Neural crest cell (in vitro differentiated cells): ENCODE measurements at places on chromosomes 12 and 14. TPM values are rescaled to one million over a fixed set of nuclear protein-coding genes. Genes with fewer than 3 reads are reported as not detected.
A peak's percentile ranks its signal among the peaks of the same experiment; 100 is the strongest.

- H3K4me1 ChIP-seq, result peaks cover 4% of the 10 kb centered on the region
- no peaks in the 10 kb centered on the region for H3K36me3 ChIP-seq
- DNase-seq, result no peak
- H3K27me3 ChIP-seq, result peaks cover 70% of the 10 kb centered on the region
- H3K4me3 ChIP-seq, result no peak overlapping the region
Measured at GRCh38 chr12:132217371-132217770, 73.1 kb downstream of the NOC4L start.

GRCh38 chr12:25186038-25186787, 8.7 kb downstream of the DNAI7 start:
- DNase-seq, result no peak
- H3K4me1 ChIP-seq, result no peaks in the 10 kb centered on the region
- no peaks in the 10 kb centered on the region for H3K36me3 ChIP-seq
- peaks cover 6% of the 10 kb centered on the region for H3K27me3 ChIP-seq

GRCh38 chr12:104720339-104721038, 237.6 kb downstream of the SLC41A2 start:
- H3K36me3 ChIP-seq, result no peaks in the 10 kb centered on the region
- H3K4me1 ChIP-seq, result peaks cover 50% of the 10 kb centered on the region
- DNase-seq, result no peak
- peak overlapping the region; percentile 8 for H3K27ac ChIP-seq
- no peaks in the 10 kb centered on the region for H3K27me3 ChIP-seq

DNA sequence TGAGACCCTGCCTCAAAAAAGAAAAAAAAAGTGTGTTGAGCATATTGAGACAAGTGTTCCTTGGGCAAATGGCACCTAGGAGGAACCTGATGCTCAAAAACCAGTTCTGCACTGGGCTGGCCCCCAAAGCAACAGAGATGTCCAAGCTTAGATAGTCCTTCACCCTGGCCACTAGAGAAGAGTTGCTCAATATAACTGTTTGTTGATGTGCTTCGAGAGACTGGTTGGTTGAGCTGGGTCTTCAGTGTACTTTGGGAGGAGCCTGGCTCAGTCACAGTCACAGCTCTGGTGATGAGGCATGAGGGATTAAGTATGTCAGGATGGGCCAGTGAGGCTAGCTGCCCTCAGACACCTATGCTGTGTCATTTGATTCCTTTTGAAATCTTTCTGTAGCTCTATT, 38.0 kb downstream of the SLC2A14 start:
- DNase-seq, result no peak
- H3K4me3 ChIP-seq, result no peak overlapping the region
- no peak overlapping the region for H3K27ac ChIP-seq
- no peaks in the 10 kb centered on the region for H3K27me3 ChIP-seq

GRCh38 chr14:61408498-61408897, 87.1 kb downstream of the PRKCH start:
- no peak overlapping the region for H3K4me3 ChIP-seq
- H3K27me3 ChIP-seq, result no peaks in the 10 kb centered on the region
- H3K4me1 ChIP-seq, result peaks cover 6% of the 10 kb centered on the region
- no peak for DNase-seq
- no peak overlapping the region for H3K27ac ChIP-seq

DNA sequence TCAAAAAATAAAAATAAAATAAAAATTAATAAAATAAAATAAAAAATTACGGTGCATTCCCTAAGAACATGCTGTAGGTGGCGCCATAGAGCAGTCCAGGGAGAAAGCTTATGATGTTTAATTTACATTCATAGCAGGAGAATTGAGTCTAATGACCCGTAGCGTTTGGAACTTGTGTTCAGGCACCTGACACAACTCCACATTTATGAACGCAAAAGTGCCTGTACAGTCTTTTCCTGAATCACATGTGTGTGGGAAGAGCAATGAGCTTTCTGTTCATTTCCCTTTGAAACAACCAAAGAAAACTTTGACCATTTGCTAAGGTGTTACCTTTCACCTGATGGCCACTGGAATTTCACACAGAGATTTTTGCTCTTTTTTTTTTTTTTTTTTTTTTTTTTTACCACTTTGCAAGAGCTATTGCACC, 60.6 kb upstream of the KCNA1 start:
- H3K4me1 ChIP-seq, result no peaks in the 10 kb centered on the region
- no peaks in the 10 kb centered on the region for H3K27me3 ChIP-seq
- peak; percentile 8 for DNase-seq
- H3K36me3 ChIP-seq, result peaks cover 2% of the 10 kb centered on the region
- no peak overlapping the region for H3K4me3 ChIP-seq
- H3K27ac ChIP-seq, result no peak overlapping the region

GRCh38 chr12:118361092-118361404, 11.7 kb downstream of the TAOK3 start:
- peaks cover 18% of the 10 kb centered on the region for H3K4me1 ChIP-seq
- H3K27me3 ChIP-seq, result no peaks in the 10 kb centered on the region
- no peak overlapping the region for H3K4me3 ChIP-seq
- no peaks in the 10 kb centered on the region for H3K36me3 ChIP-seq
- no peak overlapping the region for H3K27ac ChIP-seq

DNA sequence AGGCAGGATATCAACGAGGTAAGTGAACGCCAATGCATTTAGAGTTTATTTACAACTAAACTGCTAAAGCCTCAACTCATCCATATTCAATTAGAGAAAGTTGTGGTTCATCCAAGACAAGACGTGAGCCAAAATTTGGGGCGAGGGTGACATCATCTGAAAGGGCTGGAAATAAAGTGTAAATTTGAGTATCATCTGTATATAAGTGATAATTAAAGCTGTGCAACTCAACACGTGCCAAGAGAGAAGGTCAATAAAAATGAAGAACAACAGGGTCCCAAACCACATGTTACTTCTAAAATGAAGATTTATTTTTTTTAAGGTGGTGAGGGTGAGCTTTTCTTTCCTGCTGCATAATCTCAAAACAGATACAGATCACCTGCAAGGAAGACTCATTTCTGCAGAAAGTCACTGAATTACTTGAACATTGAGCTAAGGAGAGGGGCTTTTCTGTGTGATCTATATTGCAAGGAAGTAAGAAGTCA, 203.6 kb downstream of the EFCAB11 start:
- H3K4me1 ChIP-seq, result peaks cover 17% of the 10 kb centered on the region
- DNase-seq, result no peak
- no peaks in the 10 kb centered on the region for H3K27me3 ChIP-seq
- peaks cover 4% of the 10 kb centered on the region for H3K36me3 ChIP-seq
- no peak overlapping the region for H3K4me3 ChIP-seq
- no peak overlapping the region for H3K27ac ChIP-seq

DNA sequence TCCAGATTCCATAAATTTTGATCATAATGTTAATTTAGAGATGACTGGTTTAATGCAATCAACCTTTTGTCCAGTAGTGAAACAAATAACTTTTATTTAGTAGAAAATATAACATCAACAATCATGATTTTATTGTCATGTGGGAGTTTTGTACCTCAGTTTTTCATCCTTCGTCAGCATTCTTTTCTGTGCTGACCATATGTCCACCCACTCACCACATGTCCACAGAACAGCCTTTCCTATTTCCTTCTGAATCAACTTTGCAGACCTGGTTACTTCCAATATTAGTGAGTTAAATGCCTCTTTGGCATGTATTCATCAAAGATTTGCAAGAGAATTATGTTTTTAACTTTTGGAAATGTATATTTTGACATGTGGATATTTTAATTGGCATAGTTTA, 36.8 kb upstream of the CNTN1 start:
- H3K36me3 ChIP-seq, result no peaks in the 10 kb centered on the region
- no peak overlapping the region for H3K4me3 ChIP-seq
- no peaks in the 10 kb centered on the region for H3K27me3 ChIP-seq
- DNase-seq, result no peak

DNA sequence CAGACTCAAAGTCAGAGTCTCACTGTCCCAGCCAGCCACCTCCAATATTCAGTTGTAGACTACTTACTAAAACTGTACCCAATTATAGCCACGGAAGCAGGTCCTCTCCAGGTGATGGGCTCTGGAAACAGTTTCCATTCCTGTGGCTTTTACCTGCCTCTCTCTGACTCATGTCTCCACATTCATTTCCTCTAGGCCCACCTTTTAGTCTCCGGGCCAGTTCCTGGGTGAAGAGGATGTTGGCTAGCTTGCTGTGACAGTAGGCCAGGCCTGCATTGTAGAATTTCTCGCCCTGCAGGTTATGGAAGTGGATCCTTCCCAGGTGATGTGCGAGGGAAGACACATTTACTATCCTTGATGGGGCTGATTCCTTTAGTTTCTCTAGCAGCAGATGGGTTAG, 5.6 kb downstream of the RDH11 start:
- no peak overlapping the region for H3K27ac ChIP-seq
- no peak for DNase-seq
- H3K4me1 ChIP-seq, result peaks cover 26% of the 10 kb centered on the region
- H3K4me3 ChIP-seq, result no peak overlapping the region
- H3K36me3 ChIP-seq, result peaks cover 32% of the 10 kb centered on the region
- H3K27me3 ChIP-seq, result no peaks in the 10 kb centered on the region

DNA sequence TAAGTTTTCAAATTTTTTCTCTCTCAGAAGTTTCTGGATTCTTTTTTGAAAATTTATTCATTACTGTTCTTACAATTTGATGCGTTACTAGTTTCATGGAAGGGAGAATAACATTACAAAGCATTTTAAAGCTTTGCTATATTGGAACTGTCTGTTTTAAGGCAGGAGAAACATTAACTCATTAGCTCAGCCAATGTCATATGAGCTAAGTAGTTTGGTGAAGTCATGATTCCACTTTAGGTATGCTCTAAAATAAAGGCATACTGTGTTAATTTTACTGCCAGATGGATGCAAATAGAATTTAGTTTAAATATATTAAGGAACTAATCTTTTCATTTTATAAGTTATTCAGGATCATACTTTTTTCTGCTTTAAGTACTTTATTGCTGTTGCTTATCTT, 46.0 kb downstream of the ARID2 start:
- no peak overlapping the region for H3K4me3 ChIP-seq
- no peaks in the 10 kb centered on the region for H3K27me3 ChIP-seq
- peaks cover 12% of the 10 kb centered on the region for H3K4me1 ChIP-seq
- DNase-seq, result no peak
- H3K27ac ChIP-seq, result no peak overlapping the region
- H3K36me3 ChIP-seq, result peaks cover 2% of the 10 kb centered on the region

GRCh38 chr12:45502481-45503128, 226.9 kb upstream of the ARID2 start:
- no peaks in the 10 kb centered on the region for H3K4me1 ChIP-seq
- no peak for DNase-seq
- H3K27ac ChIP-seq, result no peak overlapping the region
- H3K36me3 ChIP-seq, result no peaks in the 10 kb centered on the region
- no peaks in the 10 kb centered on the region for H3K27me3 ChIP-seq
- no peak overlapping the region for H3K4me3 ChIP-seq

DNA sequence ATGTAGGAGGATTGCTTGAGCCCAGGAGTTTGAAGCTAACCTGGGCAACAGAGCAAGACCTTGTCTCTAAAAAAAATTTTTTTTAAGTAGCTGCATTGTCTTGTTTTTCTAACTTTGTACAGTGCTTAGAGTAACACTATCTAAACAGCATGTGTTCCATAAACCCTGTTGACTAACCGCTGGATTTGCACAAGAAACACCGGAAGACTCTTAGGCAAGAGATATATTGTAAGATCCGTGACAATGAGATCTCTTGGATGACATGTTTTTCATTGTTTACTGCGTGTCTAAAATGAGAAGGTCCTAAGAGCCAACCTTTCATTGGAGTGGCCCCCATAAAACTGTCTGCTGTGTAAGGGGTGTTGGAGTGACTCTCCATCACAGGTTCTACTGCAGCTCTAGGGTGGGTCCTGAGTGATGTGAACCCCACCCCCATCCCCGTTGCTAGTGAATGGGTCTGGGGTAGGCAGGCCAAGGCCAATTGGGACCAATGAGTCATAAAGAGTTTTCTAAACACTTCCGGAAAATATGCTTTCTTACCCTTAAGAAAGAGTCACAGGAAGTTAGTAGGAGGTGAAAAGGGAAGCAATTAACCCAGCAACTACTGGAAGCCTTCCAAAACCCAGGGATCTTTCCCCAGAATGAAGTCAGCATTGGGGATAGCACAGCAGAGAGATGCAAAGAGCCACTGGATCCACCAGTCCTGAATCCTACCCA, 24.3 kb upstream of the PCNX1 start:
- DNase-seq, result no peak
- H3K4me1 ChIP-seq, result peaks cover 11% of the 10 kb centered on the region
- H3K36me3 ChIP-seq, result no peaks in the 10 kb centered on the region
- H3K27ac ChIP-seq, result no peak overlapping the region
- H3K4me3 ChIP-seq, result no peak overlapping the region

- no peak for DNase-seq
- no peak overlapping the region for H3K27ac ChIP-seq
- no peaks in the 10 kb centered on the region for H3K27me3 ChIP-seq
- no peak overlapping the region for H3K4me3 ChIP-seq
- H3K36me3 ChIP-seq, result no peaks in the 10 kb centered on the region
Measured at GRCh38 chr14:103445806-103446205, 60.6 kb downstream of the MARK3 start.

- H3K27ac ChIP-seq, result no peak overlapping the region
- H3K4me3 ChIP-seq, result peak overlapping the region; percentile 93
- no peaks in the 10 kb centered on the region for H3K36me3 ChIP-seq
Measured at GRCh38 chr12:112420740-112421139, 2.0 kb downstream of the PTPN11 start.

- H3K4me1 ChIP-seq, result peaks cover 4% of the 10 kb centered on the region
- no peak for DNase-seq
- H3K36me3 ChIP-seq, result no peaks in the 10 kb centered on the region
- no peak overlapping the region for H3K4me3 ChIP-seq
Measured at GRCh38 chr12:13167226-13167625, 29.3 kb upstream of the EMP1 start.

- no peaks in the 10 kb centered on the region for H3K36me3 ChIP-seq
- peaks cover 87% of the 10 kb centered on the region for H3K27me3 ChIP-seq
- no peak for DNase-seq
- H3K4me3 ChIP-seq, result peak overlapping the region; percentile 86
- H3K27ac ChIP-seq, result no peak overlapping the region
Measured at GRCh38 chr12:116882742-116883141, 1.5 kb upstream of the HRK start.

DNA sequence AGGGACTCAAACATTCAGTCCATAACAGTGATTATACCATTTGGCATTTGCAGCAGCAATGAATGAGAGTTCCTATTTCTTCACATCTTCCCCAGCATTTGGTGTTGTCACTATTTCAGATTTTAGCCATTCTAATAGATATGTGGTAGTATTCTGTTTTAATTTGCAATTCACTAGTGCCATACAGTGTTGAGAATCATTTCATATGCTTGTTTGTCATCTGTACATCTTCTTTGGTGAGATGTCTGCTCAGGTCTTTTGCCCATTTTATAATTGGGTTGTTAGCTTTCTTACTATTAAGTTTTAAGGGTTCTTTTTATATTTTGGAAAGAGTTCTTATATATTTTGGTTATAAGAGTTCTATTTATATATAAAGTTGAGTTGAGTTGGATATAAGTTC, 276.5 kb downstream of the FUT8 start:
- peaks cover 11% of the 10 kb centered on the region for H3K4me1 ChIP-seq
- no peak overlapping the region for H3K4me3 ChIP-seq
- H3K27me3 ChIP-seq, result no peaks in the 10 kb centered on the region

- no peak overlapping the region for H3K4me3 ChIP-seq
- no peaks in the 10 kb centered on the region for H3K36me3 ChIP-seq
- no peaks in the 10 kb centered on the region for H3K27me3 ChIP-seq
- DNase-seq, result no peak
- H3K4me1 ChIP-seq, result no peaks in the 10 kb centered on the region
Measured at GRCh38 chr14:54931101-54931500, 28.5 kb upstream of the GCH1 start.

BHLHE41 gene
- total RNA-seq, result 0.65 TPM in 1 of 2 replicates, not detected in the other

TOGARAM1 gene
- 14.2 and 15.7 TPM in 2 replicates for total RNA-seq

CLEC4A gene
- total RNA-seq, result not detected in 2 replicates

SCYL2 gene
- total RNA-seq, result 56.2 and 59.8 TPM in 2 replicates

YARS2 gene
- total RNA-seq, result 25.3 and 30.0 TPM in 2 replicates

BDKRB1 gene
- total RNA-seq, result not detected in 2 replicates

PPFIA2 gene
- total RNA-seq, result 4.1 and 8.3 TPM in 2 replicates

PAPLN gene
- total RNA-seq, result 2.7 and 4.1 TPM in 2 replicates
